ENCODE measurements at places on chromosomes 7 and 10.

- DNase-seq, result no peak
Measured at GRCh38 chr10:116728526-116729096, 13.8 kb downstream of the HSPA12A start.

GRCh38 chr7:133613250-133613790 lies 360.4 kb downstream of the EXOC4 start:
- no peak for DNase-seq

GRCh38 chr10:109963439-109963838 lies 40.1 kb upstream of the XPNPEP1 start:
- DNase-seq, result no peak

GRCh38 chr7:118022546-118022945 lies 149.3 kb upstream of the CTTNBP2 start:
- no peak for DNase-seq

All from CD4-positive, alpha-beta T cell treated with Interferon gamma for 1 hour (primary cell).